ENCODE measurements at places on chromosomes 6 and 20. TPM values are rescaled to one million over a fixed set of nuclear protein-coding genes. Genes with fewer than 3 reads are reported as not detected.
A peak's percentile ranks its signal among the peaks of the same experiment; 100 is the strongest.

- no peak for DNase-seq
Observed at GRCh38 chr20:47857187-47857568, 71.9 kb upstream of the SULF2 start.

C20orf144 gene
- not detected for total RNA-seq

KHDRBS2 gene
- total RNA-seq = not detected

DNA sequence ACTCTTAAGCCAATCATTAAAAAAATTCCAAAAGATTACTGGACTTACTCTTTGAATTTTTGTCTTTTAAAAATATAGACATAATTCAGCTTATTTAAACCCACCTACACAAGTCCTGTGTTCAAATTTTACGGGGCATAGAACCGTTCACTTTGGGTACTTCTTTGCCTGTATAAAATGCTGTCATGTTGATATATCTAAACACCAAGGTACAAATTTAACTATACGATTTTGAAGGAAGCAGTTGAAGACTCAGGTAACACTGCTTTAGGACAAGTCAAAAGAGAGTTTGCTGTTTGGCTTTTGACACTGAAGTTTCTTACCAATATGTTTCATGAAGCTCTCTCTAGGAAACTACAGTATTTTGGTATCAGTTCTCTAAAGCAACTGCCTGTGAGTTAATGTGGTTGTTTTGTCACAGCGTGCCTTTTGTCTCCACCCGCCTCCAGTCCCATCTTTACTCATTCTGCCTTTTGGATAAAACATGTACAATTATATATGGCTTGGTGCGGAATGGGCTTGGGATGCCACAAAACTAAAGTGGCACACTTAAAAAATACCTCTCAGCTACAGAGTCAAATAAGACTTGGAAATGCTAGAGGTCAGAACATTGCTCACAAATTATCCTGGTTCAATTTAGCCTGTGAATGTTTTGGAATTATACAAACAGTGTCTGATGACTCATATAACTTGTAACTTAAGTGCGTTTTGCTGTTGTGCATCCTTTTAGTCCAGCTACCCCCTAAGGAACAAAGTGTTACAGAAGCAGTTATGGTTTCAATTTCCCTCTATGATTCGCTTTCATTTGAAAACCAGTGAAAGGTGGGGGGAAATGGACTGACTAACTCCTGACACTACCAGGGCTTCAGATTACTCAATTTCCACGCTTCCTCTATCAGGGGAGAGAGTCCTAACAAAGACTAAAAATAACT, 38.7 kb downstream of the RGS17 start:
- DNase-seq = peak; percentile 76

DNA sequence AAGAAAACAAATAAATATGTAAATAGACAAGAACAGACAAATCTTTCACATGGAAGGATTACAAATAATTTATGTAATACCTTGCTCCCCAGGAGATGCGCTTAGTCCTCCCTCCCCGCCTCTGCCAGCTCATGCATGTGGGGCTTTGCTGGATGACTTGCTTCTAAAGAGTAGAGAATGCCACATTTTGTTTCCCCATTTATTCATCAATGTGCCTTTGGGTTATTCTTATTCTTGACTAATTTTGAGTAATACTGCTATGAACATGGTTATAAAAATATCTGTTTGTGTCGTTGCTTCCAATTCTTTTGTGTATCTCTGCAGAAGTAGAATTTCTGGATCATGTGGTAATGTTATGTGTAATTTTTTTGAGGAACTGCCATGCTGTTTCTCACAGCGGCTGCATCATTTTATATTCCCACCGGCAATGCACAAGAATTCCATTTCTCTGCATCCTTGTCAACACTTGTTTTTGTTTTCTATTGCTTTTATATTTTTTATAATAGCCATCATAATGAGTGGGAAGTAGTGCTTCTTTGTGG, 23.8 kb upstream of the DUSP22 start:
- DNase-seq = no peak

DNA sequence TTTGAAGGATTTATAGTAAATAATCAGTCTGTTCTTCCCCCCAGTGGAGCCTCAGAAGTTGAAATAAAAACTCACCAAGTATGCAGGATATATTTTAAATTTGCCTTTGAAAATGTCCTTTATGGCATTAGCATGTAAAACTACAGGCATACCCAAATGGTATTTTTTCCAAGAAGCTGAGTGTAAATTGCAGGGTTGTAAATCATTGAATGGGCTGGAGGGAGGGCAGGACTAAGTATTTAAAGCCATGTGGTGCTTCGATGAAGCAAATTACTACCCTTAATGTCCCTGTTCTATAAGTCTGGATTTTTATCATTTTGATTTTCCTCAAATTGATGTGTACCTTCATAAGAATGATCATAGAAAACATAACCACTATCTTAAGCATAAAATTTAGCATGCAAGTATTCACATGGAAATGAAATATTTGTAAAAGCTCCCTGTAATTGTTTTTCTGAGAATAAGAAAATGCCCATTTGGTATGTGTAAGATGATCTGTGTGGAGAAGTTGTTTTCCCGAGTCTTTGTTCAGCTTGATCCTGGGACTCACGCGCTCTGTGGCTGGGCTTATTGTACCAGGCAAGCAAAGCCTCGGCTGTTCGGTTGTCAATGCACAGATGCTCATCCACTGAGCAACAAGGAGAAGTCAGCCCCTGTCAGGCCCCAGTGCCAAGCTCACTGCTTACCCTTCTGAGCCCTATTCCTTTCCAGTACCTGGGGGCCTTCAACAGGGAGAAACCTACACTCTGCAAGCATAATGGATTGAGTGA, 66.7 kb downstream of the CD164 start:
- DNase-seq = no peak

- peak; percentile 35 for DNase-seq
Observed at GRCh38 chr6:82246802-82247504, 591 bp downstream of the IBTK start.

TMC2 gene
- total RNA-seq = not detected

PCMTD2 gene
- 25.5 TPM for total RNA-seq

TMEM170B gene
- total RNA-seq = 0.95 TPM

GRCh38 chr20:47509104-47509661, 7.5 kb downstream of the NCOA3 start:
- DNase-seq = no peak

GRCh38 chr6:87756858-87757257, 54.8 kb upstream of the AKIRIN2 start:
- peak; percentile 91 for DNase-seq

FAXC gene
- 13.0 TPM for total RNA-seq

NINL gene
- total RNA-seq = 4.4 TPM

- no peak for DNase-seq
Observed at GRCh38 chr6:17057322-17057721, 44.5 kb upstream of the STMND1 start.

DNA sequence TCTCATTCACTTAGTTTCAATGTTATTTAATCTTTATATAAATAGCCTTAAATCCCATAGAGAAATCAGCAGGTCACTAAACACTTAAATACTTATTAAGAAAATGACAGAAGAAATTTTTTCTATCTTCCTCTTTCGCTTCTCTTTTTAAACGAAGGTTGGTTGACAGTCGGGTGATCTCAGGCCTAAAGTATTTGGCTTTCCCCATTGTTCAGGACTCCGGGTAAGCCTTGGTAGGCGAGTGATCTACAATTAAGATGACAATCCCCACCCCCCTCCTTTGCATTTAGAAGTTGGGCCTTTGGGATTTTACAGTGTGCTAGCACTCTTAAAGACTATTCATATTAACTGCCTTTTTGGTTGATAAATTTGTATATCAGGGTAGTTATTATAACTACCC, 19.7 kb upstream of the UTRN start:
- DNase-seq = peak; percentile 34

DNA sequence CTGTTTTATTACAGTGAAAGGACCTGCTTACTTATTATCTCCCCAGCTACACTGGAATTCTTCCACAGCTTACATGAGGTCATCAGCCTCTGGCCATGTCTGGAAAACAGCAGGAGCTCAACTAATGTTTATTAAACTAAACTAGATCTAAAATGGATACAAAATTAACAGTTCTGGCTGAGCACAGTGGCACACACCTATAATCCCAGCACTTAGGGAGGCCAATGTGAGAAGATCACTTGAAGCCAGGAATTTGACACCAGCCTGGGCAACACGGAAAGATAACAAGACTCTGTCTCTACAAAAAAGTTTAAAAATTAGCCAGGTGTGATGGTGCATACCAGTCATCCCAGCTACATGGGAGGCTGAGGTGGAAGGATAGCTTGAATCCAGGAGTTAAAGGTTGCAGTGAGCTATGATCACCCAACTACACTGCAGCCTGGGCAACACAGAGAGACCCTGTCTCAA, 220.8 kb upstream of the MARCKS start:
- no peak for DNase-seq

- peak; percentile 53 for DNase-seq
Observed at GRCh38 chr6:138817799-138818198, 21.9 kb downstream of the ECT2L start.

PDYN gene
- total RNA-seq = not detected

DNA sequence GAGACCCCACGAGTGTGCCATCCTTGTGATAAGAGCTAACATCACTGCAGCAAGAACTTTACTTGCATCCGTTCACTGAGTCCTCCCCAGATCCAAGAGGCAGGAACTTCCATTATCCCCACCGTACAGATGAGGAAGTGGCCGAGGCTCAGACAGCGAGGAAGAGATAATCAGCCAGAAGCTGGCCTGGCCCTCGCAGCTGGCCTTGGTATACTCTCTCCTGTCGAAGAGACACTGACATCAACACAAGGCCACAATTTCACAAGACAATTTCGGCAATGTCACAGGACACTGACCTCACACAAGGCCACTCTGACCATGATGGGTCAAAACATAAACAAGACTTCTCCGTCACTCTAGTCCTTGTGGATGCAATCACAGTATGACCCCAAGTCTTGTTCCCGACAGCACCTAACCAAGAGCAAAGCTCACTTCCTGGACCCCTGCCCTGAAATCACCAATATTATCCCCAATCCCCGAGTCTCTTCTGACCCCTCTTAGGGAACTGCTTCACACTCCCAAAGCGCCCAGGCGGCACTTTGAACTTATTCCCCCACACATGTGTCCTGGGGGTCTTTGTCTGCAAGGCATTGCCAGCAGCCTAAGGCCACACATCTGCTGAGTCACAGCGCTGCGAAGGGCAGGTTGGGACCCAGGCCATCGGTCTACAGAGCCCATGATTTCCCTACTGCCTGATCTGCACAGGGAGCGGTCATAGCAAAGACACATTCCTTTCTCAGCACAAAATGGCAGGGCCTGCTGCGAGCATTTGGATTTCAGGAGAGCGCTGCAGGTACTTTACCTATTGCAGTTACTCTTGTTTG, 14.8 kb upstream of the VAPB start:
- DNase-seq = no peak

DNA sequence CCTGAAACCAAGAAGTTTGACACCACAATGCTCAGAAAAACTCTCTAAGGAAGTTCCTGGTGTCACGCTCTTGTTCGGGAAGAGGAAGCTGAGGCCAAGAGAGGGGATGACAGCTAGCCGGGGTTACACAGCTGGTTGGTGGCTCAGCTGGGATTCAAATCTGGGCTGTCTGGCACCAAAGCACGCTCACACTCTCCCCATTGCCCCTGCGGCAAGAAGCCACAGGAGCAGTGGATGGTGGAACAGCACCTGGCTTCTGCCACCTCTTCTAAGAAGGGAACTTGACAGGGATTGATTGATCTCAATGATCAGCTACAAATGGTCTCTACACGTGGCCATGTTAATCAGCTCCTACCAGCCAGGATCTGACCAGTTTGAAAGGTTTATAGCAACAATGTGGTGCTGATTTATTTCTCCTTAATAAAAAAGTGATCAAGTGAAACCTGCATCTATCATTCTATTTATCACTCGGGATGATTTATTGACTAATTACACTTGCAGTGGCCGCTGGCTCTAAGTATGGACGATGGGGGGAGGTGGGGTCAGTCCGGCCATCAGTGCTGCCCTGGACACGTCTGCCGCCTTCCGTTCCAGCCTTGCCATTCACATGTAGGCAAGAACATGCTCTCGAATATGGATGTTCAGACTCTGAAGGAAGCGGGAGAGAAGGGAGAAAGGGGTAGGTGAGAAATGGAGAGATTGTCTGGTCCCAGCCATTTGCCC, 71.9 kb upstream of the TOP1 start:
- no peak for DNase-seq

DNA sequence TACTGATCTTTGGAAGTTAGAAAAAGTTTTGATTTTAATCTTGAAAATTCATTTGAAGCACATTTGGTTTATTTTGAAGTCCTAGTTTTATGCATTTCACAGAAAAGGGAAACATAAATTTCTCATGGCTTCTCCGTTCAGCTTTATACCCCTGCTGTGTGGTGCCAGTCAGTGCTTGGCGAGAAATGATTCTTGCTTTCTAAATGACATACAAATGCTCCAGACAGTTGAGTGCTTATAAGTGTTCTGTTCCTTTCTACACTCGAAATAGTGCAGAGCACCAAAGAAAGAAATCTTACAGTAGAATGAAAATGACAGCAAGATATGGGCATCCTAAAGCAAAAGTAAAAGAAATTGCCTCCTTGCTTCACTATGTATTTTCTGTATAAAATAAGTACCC, 9.0 kb upstream of the ZNF292 start:
- no peak for DNase-seq

DNA sequence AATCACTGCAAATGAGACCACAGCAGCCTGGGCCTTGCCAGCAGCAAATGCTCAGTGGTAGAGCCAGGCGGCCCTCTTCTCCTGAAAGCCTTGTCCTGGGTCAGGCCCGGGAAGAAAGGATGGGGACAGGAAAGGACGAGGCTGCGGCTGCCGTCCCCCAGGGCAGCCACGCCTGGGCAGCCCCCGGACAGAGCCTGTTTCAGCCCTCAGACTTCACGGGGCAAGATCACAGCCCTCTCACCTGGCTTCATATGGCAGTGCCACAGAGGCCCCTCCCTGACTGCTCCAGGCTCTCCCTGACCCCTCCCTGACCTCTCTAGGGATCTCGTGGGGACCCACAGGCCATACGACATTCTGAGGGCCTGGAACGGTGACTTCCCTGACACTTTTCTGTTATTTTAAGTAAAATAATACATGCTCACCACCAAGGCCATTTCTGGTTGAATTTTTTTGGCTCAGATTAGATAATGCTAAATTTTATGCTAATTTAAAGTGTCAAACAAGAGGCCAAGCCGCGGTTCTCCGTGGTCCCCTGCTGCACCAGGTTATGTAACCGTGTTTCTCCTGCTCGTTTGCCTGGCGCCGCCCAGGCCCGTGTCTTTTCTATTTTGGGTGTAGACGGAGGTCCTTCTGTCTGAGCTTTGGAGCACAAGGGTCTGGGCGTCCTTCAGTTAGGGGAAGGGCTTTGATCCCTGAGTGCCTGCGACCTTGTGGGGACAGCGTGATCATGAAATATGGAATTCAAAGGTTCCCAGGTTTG, 59.9 kb upstream of the BHLHE23 start:
- no peak for DNase-seq

GRCh38 chr6:82955841-82956240, 109.8 kb downstream of the UBE3D start:
- DNase-seq = peak; percentile 16

NQO2 gene
- 119 TPM for total RNA-seq

DNA sequence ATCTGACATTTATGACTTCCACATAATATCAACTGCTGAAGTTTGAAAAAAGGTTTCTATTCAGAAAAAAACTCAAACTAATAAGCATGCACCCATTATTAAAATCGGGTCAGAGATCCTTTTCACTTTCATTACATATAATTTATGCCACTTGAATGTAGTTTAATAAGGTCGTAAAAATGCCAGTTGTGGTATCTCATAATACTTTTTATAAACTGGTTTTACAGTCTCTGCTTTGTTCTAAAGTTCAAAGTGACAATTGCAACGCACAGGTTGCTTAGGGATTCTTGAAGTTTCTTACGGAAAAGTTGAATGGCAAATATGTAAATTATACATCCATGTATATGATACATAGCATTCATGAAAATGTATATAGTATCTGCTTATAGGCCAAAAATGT, 229.4 kb upstream of the CEP162 start:
- DNase-seq = no peak

TGM2 gene
- 7.1 TPM for total RNA-seq
